Activated CD8-positive, alpha-beta T cell treated with anti-CD3 and anti-CD28 coated beads, Interleukin-2, amount 10 ng/mL, durations not matched to agents 7 days and 5 days (primary cell): ENCODE measurements at places on chromosomes 13 and 19. TPM values are rescaled to one million over a fixed set of nuclear protein-coding genes. Genes with fewer than 3 reads are reported as not detected.
A peak's percentile ranks its signal among the peaks of the same experiment; 100 is the strongest.

CELF5 gene
- total RNA-seq, result 0.61 TPM

POLR1D gene
- 142 TPM for total RNA-seq

CALR gene
- 875 TPM for total RNA-seq

DNA sequence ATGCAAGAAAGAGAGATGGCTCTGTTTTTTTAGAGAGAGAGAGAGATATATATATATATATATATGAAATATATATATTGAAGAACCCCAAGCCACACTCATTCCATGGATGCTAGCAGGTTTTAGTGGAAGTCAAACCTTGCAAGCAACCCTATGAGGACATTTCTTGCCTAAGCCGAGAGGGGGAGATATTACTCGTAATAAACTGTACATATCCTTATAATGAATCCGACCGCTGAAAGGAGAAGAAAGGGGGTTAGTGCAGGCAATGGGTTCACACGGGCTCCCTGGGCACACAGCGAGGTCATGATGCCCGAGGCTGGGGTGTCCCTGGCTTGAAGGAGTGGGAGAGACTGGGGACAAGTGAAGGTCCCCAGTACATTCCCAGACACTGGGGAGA, 78.3 kb downstream of the IER2 start:
- no peaks in the 10 kb centered on the region for H3K4me1 ChIP-seq
- no peak overlapping the region for H3K27ac ChIP-seq
- no peak for DNase-seq
- peaks cover 3% of the 10 kb centered on the region for H3K27me3 ChIP-seq
- H3K4me3 ChIP-seq, result no peak overlapping the region
- H3K36me3 ChIP-seq, result no peaks in the 10 kb centered on the region

DNA sequence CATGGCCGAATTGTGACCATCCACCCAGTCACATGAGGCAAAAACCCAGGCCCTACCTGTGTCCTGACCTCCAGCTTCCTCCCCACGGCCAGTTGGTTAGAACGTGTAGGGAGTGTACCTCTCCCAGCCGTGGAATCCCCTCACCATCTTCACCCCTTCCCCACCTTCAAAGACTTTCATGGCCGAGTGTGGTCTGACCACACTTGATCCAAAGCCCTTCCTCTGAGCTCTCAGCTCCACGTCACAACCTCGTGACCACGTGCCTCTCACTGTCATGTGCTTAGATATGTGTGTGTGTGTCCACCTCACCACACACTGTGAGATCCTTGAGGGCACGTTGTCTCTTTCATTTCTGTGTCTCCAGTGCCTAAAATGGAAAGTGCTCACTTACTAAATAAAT, 48.6 kb upstream of the UBE2L5 start:
- H3K27ac ChIP-seq, result peak overlapping the region; percentile 93
- peaks cover 30% of the 10 kb centered on the region for H3K36me3 ChIP-seq
- peak; percentile 60 for DNase-seq
- peak overlapping the region; percentile 54 for H3K4me3 ChIP-seq

DNA sequence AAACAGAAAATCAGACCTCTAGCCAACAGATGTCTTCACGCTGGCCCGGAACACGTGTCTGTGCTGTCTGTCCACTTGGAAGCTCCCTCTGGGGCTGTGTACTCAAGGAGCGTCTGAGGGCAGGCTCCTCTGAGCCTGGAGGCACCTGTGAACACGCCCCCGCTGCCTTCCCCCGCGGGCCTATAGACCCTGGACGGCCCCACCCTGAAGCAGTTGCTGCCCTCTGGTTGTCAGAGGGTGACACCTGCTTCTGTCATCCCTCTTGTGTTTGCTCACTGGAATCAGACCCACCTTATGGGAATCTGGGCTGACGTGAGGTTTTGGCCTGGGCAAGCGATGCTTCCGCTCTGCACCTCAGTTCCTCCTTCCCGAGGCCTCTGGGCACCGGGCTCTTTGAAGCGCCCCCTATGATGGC, 19.2 kb downstream of the EPN1 start:
- H3K4me1 ChIP-seq, result no peaks in the 10 kb centered on the region
- no peaks in the 10 kb centered on the region for H3K27me3 ChIP-seq
- H3K4me3 ChIP-seq, result no peak overlapping the region
- no peak overlapping the region for H3K27ac ChIP-seq
- peaks cover 35% of the 10 kb centered on the region for H3K36me3 ChIP-seq
- no peak for DNase-seq

- H3K4me3 ChIP-seq, result peak within 1 kb of the TSS; percentile 23
- peak; percentile 25 for DNase-seq
- peaks cover 37% of the 10 kb centered on the region for H3K27me3 ChIP-seq
- H3K36me3 ChIP-seq, result no peaks in the 10 kb centered on the region
Measured at GRCh38 chr13:24680258-24680920, at the start of gene ATP12A. ATP12A (plus strand) TSS chr13:24680408; CDS start chr13:24680744, 336 bp downstream.
